ENCODE measurements at places on chromosomes 11 and 22.

DNA sequence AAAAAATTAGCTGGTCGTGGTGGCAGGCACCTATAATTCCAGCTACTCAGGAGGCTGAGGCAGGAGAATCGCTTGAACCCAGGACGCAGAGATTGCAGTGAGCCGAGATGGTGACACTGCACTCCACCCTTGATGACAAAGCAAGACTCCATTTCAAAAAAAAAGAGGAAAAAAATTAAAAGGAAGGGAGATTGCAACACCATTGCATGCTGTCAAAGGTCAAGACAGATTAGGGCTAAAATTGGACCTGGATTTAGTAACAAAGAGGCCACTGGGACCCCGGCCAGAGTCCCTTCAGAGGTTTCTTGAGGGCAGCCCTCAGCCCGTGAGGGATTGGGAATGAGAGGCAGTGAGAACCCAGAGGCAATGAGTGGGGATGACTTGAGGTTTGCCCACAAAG lies 8.2 kb upstream of the MAFF start:
- DNase-seq: no peak

GRCh38 chr22:22703715-22704114 lies 59.3 kb downstream of the GGTLC2 start:
- no peak for DNase-seq

DNA sequence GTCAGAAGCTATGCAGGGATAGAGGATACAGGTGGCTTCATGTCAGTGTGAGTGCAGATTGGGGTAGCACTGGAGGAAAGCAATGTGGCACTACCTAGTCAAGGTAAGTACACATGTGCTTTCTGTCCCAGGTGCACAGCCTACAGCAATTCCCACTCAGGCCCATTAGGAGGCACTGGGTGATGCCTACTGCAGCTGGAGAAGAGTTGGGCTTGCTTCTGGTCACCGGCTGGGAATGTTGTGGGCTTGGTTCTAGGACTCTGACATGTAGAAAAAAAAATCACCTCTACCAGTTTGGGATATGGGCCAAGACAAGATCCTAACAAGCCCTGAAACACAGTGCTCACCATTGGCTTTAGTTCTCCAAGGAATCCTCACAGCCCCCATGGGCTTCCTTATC lies 69.7 kb downstream of the TENM4 start:
- DNase-seq: no peak

DNA sequence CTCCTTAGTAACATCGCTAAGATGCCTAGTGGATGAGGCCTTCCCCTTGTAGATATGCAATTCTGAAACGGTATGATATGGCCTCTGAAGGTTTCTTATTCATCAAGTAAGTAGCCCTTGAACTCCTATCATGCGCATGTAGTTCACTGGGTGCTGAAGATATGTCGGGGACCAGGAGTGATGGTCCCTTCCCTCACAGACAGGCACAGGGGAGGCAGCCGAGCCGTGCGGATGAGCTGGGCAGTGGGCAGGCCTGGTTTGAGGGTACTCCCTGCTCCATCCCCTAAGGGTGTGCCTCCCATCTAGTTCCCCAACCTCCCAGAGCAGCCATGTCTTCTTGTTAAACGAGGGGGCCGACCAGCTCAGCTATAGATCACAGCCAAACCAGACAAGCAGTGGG lies 40.1 kb downstream of the TP53I11 start:
- DNase-seq: no peak

Measured in stimulated activated CD8-positive, alpha-beta memory T cell treated with anti-CD3 and anti-CD28 coated beads, Interleukin-2, amount 100 ng/mL, for 1 hour (primary cell).